ENCODE measurements at places on chromosomes 12 and 14.

- no peak for DNase-seq
Measured at GRCh38 chr12:7072035-7072434, 11.5 kb downstream of the C1S start.

GRCh38 chr12:29396774-29397173 is 15.8 kb upstream of the ERGIC2 start:
- DNase-seq, result no peak

GRCh38 chr12:92915365-92915764 is 13.7 kb downstream of the EEA1 start:
- no peak for DNase-seq

DNA sequence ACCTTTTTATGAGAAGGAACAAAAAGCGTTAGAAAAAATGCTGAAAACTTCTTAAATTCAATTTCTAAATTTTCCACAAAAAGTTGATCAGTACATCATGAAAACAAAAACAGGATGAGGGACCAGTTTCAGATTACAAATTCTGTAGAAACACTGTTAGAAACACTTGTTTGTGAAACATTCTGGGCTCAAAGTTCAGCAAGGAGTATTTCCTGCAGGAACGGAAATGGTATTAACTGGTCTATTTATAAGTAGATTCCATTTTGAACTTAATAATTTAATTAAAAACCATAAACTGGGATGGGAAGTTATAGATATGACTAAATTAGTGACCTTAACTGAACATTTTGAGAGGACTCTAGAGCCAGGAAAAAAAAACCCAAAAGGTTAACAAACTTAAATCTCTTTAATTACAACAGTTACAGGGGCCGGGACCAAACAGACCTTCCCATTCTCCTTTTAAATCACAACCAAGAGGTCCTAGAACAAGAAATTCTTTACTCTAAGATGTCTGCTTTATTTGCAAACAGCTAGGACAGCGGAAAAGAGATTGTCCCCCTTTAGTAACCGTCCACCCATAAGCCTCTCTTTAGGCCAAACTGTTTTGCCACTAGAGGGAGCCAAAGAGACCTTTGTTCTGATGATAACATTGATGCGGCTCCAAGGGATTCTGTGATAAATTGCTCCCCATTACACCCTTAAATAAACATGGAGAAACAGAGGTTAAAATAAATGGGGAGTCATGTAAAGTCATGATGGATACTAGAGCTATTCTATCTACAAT is 69.0 kb upstream of the RERGL start:
- peak; percentile 19 for DNase-seq

DNA sequence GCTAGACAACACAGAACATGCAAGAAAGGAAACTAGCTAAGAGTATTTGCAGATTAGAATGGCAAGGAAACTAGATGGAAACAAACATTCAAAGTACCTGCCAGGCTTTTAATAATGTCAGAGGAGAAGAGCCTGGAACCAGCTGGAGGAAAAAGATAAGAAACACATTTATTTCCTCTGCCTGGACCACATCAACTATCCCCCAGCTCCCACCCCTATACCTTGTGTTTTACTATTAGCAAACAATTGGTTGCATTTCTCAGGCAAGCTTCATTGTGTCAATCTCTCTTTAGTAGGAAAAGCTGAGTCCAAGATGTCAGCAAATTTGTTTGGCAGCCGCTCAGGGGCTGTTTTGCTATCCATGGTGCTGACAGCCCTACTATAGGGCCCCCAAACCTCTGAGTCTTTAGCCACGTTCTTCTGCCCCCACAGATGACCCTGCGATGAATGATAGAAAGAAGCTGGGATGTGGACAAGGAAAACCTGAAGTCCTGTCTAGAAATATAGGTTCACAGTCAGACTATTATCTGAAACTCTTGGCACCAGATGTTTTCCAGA is 11.6 kb upstream of the SYNDIG1L start:
- no peak for DNase-seq

DNA sequence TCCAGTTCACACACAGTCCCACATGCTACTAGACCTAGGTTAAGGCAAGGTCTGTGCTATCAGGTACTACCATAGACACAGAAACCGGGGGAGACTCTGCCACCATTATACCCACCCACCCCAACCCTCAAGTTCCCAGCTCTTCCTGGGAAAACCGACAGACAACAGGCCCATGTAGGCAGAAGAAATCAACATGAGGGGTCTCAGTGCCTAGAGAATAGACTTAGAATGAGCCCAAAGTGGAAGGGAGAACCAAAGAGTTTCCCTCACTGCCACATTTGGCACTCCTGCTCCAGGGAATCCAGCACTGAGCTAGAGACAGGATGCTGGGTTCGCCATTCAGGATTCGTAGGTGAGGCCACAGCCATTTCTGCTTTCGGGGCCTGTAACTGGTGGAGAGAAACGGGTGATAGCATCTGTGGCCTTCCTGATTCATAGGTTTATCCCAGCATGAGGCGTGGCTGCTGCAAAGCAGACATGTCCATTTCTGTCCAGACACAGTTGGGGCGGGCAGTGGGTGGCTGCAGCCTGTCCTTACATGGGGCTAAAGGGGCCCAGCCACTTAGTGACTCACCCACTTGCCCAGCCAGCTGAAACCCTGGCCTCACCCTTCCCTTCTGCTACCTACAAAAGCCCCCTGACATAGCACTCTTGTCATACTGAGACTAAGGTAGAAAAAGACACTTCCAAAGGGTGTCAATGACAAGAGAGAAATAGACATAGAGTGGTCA is 69.4 kb downstream of the IRF2BPL start:
- peak; percentile 79 for DNase-seq
